Activated CD4-positive, alpha-beta T cell treated with anti-CD3 and anti-CD28 coated beads, Interleukin-2, amount 10 ng/mL, durations not matched to agents 7 days and 5 days (primary cell): ENCODE measurements at places on chromosomes 6 and 20.

DNA sequence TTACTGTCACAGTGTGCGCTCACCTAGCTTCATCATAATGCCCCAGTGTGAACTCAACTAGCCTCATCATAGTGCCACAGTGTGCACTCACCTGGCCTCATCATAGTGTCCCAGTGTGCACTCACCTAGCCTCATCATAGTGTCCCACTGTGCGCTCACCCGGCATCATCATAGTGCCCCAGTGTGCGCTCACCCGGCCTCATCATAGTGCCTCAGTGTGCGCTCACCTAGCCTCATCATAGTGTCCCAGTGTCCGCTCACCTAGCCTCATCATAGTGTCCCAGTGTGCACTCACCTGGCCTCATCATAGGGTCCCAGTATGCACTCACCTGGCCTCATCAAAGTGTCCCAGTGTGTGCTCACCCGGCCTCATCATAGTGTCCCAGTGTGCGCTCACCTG lies 10.6 kb downstream of the TMEM242 start:
- DNase-seq = no peak

DNA sequence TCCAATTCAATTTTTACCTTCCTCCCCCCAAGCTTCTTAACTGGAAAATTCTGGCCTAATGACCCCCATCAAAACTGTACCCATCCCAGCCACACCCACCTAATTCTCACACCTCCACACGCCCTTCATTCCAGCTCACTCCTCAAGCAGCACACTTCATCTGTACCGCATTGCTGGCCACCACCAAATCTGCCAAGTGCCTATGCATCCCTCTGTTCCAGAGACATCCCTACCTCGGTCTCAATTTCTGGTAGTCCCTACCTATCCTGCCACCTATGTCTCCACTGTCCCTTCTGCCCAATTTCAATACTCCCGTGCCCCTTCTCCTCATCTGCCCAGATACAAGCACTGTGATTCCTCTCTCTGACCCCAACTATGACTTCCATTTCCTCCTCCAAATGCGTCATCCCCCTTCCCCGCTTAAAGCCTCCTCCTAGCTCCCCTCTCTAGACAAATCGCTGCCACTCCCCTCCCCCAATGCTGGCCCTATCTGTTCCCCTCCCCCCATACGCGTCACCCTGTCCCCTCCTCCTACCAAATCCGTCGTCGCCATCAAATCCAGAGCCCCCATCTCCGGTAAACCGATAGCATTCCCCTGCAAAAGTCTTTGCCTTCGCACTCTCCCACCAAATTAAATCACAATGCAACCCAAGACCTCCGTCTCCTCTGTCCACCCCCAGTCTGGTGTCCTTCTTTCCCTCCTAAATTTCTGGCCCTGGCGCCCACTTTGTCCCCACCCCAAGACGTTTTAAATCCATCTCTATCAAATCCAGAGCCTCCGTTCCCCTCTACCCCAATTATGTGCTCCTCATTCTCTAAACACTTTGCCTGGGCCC lies 1.2 kb downstream of the MTCH1 start:
- DNase-seq = peak; percentile 59

- peak; percentile 12 for DNase-seq
Observed at GRCh38 chr20:59985864-59986263, 27.6 kb downstream of the CDH26 start.

DNA sequence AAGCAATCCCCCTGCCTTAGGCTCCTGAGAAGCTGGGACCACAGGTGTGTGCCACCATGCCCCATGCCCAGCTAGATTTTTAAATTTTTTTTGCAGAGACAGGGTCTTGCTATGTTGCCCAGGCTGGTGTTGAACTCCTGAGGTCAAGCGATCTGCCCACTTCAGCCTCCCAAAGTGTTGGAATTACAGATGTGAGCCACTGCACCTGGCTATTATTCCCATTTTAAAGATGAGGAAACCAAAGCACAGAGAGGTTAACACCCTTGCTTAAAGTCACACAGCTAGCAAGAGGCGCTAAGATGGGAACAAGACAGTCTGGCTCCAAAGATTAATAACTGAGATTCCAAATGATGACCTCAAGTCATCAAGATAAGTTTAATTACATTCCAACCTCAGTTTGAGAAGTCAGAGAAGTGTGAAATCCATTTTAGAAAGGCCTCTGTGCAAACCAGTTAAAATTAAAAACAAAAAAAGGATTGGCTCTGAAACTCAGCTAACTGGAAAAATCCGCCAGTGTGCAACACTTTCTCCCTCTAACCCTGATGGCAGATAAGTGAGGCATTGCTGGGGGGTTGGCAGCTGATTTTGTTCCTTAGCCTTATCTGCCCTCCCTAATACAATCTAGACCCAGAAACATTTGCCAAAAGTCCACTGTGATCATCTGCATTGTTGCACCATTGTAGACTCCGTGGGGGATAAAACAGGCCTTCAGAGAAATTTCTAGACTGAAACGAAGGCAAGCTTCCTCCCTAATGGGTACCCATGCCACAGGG lies 55.5 kb downstream of the CPNE5 start:
- DNase-seq = no peak

- no peak for DNase-seq
Observed at GRCh38 chr6:11738234-11738633, 40.4 kb downstream of the ADTRP start.

DNA sequence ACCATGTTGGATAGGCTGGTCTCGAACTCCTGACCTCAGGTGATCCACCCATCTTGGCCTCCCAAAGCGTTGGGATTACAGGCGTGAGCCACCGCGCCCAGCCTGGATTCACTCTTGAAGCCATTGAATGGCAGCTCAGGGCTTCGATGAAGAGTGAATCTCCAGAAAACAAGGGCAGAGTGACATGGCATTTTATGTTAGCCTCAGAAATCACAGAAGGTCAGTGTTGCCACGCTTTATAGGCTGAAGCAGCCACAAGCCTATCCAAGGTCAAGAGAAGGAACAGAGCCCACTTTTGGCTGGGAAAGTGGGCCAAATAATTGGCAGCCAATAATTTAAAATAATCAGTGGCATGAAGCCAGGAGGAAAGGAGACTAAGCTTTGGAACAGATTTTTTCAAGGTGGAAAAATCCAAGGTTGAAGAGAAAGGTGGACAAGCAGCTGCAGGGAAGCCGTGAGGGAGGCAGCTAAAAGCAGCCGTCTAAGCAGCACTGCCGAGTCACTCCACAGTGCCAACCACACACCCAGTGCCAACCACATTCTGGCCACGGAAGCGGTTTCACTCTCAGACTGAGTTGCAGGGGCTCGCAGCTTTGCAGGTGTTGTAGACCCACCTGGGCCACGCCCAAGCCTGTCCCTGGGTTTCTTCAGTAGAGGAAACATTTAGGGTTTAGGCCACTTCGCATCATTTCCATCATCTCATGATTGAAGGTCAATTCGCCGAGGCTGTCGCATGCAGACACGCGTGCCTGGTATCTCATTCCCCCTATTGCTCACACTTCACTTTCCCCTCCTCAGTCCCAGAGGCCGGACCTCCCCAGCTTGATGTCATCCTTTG lies 17.4 kb upstream of the AVP start:
- peak; percentile 66 for DNase-seq

DNA sequence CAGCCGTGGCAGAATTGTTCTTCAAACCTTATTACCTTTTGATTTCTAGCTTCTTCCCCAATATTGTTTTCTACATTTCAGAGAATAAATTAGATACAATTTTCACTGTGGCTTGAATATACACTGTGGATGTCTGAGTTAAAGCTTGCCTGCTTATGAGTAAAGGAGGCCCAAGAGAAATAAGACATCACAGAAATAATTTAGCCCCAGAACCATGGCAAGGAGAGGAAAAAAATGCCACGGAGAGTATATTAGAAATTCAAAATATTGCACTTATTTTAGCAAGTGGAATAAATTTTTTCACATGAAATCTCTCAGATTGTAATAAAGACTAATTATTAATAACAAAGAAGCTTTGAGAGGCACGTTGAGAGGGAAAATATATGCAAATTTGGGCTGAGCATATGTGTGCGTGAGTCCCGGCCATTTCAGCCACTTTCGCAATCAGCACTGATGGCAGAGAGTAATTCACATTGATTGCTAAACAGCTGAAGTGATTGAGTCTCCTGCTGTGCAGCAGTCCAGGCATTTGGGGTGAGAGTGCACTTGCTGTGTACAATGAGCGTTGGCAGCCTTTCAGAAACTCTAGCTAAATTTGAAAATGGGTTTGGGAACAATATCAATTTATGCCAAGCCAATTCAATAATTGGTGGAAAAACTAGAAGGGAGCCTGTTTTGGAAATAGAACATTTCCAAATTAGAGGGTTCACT lies 596.0 kb downstream of the EPM2A start:
- DNase-seq = no peak

DNA sequence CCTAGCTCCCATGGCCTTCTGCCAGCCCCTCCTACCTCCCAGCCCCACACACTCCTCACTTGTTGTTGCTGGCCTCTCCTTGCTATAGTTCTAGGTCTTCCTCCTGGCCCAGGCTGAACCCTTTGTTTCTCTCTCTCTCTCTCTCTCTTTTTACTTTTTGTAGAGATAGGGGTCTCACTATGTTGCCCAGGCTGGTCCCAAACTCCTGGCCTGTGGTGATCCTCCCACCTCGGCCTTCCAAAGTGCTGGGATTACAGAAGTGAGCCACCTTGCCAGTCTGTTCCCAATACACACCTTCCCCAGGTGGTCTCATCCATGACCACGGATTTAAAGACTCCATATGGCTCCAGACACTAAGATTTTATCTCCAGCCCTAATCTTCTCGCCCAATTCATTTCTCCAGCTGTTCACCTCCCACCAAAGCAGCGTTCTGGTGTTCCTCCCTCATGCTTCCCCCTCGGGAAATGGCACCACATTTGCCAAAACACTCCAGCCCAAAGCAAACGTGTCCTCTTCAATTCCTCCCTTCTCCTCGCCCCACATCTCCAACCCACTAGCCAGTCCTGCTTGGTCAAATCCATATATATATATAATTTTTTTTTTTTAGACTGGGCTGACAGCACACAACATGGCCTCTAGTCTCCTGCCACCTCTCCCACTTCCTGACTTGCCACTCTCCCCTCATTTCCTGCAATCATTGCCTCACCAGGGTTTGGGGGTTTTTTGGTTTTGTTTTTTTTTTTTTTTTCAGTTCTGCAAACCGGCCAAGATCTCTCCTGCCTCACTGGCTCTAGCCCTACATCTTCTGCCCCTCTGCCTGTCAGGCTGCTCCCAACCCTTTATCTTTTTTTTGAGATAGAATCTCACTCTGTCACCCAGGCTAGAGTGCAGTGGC lies 104.4 kb downstream of the NCR2 start:
- DNase-seq = peak; percentile 43

DNA sequence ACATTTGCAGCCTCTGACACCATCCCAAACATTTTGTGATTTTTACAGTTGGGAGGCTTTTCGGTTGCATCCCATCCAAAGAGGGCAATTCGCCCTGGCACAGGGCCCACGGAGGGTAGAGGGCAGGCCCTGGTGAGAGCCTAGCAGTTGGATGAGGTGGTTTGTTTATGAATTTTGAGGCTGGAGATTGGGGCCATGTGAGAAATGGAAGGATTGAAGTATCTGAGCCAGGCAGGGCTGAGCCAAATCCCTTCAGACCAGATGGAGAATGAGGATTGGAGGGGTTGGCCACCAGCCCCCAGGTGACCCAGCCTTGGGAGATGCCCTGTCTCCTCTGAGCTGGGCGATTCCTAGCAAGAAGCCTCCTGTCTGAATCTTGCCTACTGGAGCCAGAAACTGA lies 52.6 kb upstream of the CCDC167 start:
- no peak for DNase-seq

- DNase-seq = no peak
Observed at GRCh38 chr6:24321538-24322162, 36.2 kb downstream of the DCDC2 start.

DNA sequence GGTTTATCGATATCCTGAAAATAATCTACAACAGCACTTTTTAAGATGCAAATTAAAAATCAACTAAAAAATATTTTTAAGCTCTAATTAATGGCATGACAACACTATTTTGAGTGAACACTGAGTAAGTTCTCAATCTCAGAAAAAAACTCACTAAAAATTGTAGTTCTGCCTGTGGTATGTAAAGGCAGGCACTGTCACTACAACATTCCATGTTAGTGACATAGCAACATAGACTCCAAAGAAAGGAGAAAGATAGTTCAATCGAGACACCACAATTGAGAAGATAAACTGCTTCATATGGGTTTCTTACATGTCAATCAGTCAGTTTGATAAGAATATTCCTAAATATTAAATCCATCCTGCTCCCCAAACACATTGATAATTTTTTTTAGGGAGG lies 38.0 kb downstream of the COL12A1 start:
- DNase-seq = no peak

DNA sequence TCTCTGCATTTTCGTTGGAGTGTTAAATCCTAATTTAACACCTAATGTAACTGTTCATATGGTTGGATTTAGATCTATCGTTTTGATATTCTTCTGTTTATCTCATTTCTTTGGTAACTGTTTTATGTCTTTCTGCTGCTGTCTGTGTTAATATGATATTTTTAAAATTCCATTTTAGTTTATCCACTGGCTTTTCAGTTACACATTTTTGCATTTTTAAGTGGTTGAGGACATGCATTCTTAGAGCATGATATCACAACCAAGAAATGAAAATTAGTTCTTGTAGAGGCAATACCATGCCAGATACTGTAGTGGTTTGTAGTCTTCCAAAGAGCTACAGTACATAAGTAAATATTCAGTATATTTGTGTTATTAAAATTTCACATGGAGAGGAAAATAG lies 58.6 kb downstream of the LIN28B start:
- DNase-seq = no peak

GRCh38 chr6:168888102-168888501 lies 365.5 kb downstream of the THBS2 start:
- DNase-seq = no peak

- no peak for DNase-seq
Observed at GRCh38 chr20:45962031-45962755, 9.8 kb downstream of the ZNF335 start.

GRCh38 chr6:134875367-134875766 lies 74.5 kb downstream of the ALDH8A1 start:
- no peak for DNase-seq

DNA sequence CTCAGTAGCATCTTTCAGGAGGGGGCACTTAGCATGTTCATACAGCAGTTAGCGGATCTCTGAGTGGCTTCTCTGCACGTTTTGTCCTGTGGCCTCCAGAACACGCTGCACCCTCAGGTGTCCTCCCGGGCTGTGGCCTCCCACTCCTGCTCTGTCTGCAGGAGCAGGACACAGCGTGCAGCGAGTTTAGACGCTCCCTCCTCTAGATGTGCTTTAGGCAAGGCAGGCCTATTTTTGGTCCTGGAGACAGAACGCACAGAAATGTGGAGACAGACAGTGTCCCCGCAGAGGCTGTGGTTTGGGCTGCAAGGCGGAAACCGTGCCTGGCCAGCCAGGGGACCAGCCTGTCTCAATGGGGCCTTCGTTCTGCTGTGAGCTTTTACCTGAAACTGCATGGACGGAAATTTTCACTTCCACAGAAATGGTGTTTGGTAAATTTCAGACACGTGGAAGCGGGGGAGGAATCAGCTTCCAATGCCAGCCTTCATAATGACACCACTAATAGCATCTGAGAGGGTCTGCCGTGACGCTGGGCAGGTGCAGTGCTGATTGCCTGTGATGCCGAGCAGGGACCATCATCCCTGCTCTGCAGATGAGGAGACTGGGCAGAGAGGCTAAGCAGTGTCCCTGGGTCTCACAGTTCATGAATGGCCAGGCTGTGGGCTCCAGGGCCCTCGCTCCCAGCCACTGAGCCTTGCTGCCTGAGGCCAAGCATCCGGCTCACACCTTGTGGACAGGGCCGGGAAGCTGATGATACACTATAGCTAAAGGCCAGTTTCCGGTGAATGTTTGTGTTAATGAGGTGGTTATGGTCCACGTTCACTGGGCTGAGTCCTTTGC lies 120.9 kb downstream of the SYCP2 start:
- no peak for DNase-seq

GRCh38 chr20:40241596-40242343 lies 447.3 kb downstream of the MAFB start:
- no peak for DNase-seq

GRCh38 chr20:49400904-49401303 lies 81.6 kb downstream of the KCNB1 start:
- DNase-seq = no peak
